ENCODE measurements at places on chromosomes 16 and 17.
A peak's percentile ranks its signal among the peaks of the same experiment; 100 is the strongest.

- no peak for DNase-seq
- H3K4me1 ChIP-seq, result no peaks in the 10 kb centered on the region
- no peak overlapping the region for H3K27ac ChIP-seq
Observed at GRCh38 chr17:35554668-35555067, 6.0 kb downstream of the SLFN14 start.

DNA sequence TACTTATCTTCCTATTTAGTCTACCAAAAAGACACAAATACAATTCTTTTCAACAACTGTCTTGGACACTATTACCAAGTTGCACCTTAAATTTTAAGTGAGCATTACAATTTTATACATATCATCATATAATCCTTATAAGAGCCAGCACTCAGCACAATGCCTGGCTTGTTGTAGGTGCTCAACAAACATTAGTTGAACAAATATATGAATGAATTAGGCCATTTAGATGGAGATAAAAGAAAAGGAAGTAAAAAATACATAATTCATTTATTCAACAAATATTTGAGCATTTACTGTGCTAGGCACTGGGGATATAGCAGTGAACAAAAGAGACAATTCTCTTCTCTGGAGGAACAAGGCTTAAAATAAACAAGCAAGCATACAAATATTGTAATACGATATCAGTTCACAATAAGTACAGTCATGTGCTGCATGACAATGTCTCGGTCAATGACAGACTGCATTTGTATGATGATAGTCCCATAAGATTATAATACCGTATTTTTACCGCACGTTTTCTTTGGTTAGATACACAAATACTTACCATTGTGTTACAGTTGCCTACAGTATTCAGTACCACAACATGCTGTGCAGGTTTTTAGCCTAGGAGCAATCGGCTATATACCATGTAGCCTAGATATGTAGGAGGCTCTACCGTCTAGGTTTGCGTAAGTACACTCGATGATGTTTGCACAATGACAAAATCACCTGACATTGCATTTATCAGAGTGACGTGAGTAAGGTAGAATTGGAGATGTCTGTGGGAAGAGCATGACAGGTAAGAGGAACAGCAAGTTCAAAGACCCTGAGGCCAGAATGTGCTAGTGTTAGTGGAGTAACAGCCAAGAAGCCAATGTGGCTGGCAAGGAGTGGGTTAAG is 86.4 kb upstream of the HS3ST2 start:
- no peak for DNase-seq
- no peaks in the 10 kb centered on the region for H3K27me3 ChIP-seq
- H3K4me3 ChIP-seq, result no peak overlapping the region
- H3K27ac ChIP-seq, result peak overlapping the region; percentile 17
- no peaks in the 10 kb centered on the region for H3K36me3 ChIP-seq
- peaks cover 22% of the 10 kb centered on the region for H3K4me1 ChIP-seq

DNA sequence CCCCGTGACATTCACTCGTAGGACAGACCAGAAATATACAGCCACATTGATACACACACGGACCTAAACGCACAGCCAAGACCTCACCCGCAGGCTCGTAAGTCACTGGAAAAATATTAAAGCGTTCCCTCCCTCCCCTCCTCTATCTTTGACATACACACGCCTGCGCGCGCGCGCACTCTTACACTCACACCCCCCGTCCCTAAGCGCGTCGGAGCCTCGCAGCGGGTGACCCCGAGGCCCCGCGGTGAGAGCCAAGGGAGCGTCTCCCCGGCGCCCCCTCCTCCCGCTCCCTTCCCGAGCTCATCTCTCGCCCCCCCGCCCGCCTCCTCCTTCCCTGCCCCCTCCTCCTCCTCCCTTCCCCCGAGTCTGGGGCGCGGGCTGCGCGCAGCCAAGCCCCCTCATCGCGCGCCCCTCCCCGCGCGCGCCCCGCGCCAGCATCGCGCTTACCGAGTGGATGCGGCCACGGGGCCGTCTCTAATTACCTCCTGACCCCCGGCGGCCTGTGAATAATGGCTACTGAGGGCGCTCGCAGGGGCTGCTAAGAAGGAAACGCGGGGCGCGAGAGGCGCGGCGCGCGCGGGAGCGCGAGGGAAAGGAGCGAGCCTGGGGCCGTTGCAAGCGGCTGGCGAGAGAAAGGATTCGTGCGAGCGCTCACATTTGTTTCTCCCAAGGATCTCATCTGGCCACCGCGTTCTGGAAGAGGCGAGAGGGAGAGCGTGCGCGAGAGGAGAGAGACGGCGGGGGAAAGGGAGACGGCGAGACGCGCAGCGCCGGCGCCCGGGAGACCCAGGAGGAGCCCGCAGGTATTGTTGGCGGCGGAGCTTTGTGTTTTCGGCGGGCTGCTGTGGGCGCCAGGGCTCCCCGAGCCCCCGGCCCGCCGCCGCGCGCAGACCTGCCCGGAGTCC is 42.4 kb downstream of the RAI1 start:
- no peak overlapping the region for H3K4me3 ChIP-seq
- H3K4me1 ChIP-seq, result peaks cover 50% of the 10 kb centered on the region
- H3K27me3 ChIP-seq, result no peaks in the 10 kb centered on the region
- peaks cover 31% of the 10 kb centered on the region for H3K36me3 ChIP-seq

GRCh38 chr16:61858988-61859387 is 177.2 kb downstream of the CDH8 start:
- H3K27me3 ChIP-seq, result no peaks in the 10 kb centered on the region
- H3K4me1 ChIP-seq, result no peaks in the 10 kb centered on the region
- H3K36me3 ChIP-seq, result no peaks in the 10 kb centered on the region
- no peak for DNase-seq
- H3K27ac ChIP-seq, result no peak overlapping the region

DNA sequence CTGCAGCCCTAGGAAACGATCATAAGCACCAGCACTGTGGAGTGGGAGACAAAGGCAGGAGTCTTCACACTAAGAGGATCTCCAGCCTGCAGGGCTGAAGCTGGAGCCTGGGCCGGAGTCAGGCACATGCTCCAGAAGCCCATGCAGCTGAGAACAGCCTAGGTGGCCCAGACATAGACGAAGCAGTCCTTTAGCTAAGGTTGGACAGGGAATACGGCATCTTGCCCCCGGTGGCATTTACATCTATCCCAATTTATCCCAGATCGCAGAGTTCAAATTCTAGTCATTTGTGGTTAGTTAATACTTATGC is 13.9 kb downstream of the TSPOAP1 start:
- H3K27me3 ChIP-seq, result peaks cover 63% of the 10 kb centered on the region
- no peak for DNase-seq
- no peaks in the 10 kb centered on the region for H3K36me3 ChIP-seq
- no peaks in the 10 kb centered on the region for H3K4me1 ChIP-seq
- no peak overlapping the region for H3K4me3 ChIP-seq
- H3K27ac ChIP-seq, result no peak overlapping the region

DNA sequence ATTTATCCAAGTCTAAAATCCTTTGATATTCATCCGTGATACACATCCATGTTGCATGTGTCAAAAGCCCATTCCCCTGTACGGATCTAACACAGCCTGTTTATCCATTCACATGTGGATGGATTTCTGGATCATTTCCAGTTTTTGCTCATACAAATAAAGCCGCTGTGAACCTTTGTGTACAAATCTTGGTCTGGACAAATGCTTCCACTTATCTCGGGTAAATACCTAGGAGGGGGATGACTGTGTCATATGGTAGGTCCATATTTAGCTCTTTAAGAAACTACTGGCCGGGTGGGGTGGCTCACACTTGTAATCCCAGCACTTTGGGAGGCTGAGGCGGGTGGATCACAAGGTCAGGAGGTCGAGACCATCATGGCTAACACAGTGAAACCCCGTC is 6.3 kb upstream of the TBCD start:
- H3K27me3 ChIP-seq, result no peaks in the 10 kb centered on the region
- H3K4me3 ChIP-seq, result no peak overlapping the region
- H3K27ac ChIP-seq, result no peak overlapping the region
- no peaks in the 10 kb centered on the region for H3K4me1 ChIP-seq

DNA sequence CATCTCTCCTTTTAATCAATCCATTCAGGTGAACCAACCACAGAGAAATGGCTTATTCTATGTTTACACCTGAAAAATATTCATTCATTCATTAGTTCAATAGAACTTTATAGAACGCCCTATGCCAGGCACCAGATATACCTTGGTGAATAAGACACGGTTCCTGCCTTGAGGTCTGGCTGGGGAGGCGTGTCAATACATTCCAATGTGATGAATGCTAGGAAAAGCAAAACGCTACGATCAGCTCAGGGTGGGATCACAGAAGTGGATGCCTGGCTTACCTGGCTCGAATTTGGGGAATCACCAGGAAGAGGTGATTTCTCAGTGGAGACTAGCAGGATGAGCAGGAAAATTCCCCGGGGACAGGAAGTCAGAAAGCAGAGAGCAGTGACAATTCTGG is 17.5 kb upstream of the WFIKKN2 start:
- peaks cover 41% of the 10 kb centered on the region for H3K27me3 ChIP-seq
- H3K36me3 ChIP-seq, result no peaks in the 10 kb centered on the region
- H3K4me3 ChIP-seq, result peak overlapping the region; percentile 6
- no peak overlapping the region for H3K27ac ChIP-seq
- H3K4me1 ChIP-seq, result peaks cover 26% of the 10 kb centered on the region

GRCh38 chr16:86034421-86034919 is 135.5 kb downstream of the IRF8 start:
- no peaks in the 10 kb centered on the region for H3K4me1 ChIP-seq
- H3K36me3 ChIP-seq, result no peaks in the 10 kb centered on the region
- no peak overlapping the region for H3K27ac ChIP-seq
- H3K27me3 ChIP-seq, result peaks cover 84% of the 10 kb centered on the region

DNA sequence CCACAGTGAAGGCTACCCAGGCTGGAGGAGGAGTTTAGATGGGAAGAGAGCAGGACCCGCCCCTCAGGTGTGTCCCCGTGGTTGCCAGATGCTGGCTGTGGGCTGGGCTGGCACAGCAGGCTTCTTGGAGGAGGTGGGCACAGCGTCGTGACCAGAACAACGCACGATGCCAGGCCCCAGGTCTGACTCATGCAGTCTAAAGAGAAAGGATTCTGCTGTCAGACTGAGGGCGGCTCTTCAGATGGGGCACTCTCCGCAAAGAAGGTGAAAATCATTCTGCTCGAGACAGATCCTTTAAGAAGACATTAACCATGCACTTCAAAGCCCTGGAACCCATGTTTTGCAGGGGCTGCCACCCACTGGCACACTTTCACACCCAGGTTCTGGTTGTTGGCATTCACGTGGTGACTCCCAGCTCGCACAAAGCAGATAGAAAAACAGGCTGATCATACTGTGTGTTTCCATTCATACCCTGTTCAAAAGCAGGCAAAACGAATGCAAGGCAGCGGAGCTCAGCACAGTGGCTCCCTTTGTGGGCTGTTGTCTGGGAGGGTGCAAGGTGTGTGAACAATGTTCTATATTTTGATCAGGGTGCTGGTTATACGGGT is 19.0 kb downstream of the CACNG4 start:
- H3K27ac ChIP-seq, result no peak overlapping the region
- DNase-seq, result peak; percentile 19
- peaks cover 15% of the 10 kb centered on the region for H3K27me3 ChIP-seq
- H3K36me3 ChIP-seq, result no peaks in the 10 kb centered on the region
- peaks cover 7% of the 10 kb centered on the region for H3K4me1 ChIP-seq
- no peak overlapping the region for H3K4me3 ChIP-seq

- peak; percentile 66 for DNase-seq
- peak overlapping the region; percentile 99 for H3K27ac ChIP-seq
- H3K27me3 ChIP-seq, result no peaks in the 10 kb centered on the region
- peak overlapping the region; percentile 41 for H3K4me3 ChIP-seq
- H3K4me1 ChIP-seq, result peaks cover 57% of the 10 kb centered on the region
Observed at GRCh38 chr16:71338193-71338592, 20.3 kb upstream of the CALB2 start.
